ENCODE measurements at places on chromosomes 7 and 10.

DNA sequence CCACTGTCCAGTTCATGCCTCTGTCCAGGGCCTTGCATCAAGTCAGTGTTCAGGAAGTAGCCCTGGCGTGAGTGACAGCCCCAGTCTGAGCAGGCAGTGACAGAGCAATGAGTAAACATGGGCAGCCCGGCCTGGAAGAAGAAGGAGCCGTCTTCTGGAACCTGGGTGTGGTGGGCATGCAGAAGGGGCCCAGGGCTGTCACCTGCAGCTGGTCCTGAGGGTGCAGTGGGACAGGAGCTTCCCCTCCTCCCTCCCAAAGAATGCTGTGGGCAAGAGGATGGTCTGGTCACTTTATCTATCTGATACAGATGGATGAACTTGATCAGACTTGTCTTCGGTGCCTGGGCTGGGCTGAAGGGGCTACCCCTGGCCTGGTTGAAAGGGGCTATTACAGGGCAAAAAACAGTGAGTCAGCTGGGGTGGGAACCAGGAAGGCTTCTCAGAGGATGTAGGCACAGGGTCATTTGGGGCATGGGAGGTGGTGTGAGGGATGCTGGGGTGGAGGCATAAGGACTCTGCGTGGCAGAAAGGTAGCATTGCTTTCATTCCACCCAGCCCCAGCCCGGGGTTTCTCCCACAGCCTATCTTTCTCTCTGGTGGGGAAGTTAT is 42.7 kb upstream of the PPIF start:
- no peaks in the 10 kb centered on the region for H3K27me3 ChIP-seq
- H3K4me1 ChIP-seq, result no peaks in the 10 kb centered on the region
- no peak for DNase-seq
- H3K4me3 ChIP-seq, result no peak overlapping the region
- H3K27ac ChIP-seq, result no peak overlapping the region

GRCh38 chr7:45685619-45686240 is 111.6 kb downstream of the ADCY1 start:
- no peak overlapping the region for H3K27ac ChIP-seq
- no peaks in the 10 kb centered on the region for H3K27me3 ChIP-seq
- no peaks in the 10 kb centered on the region for H3K4me1 ChIP-seq
- H3K36me3 ChIP-seq, result no peaks in the 10 kb centered on the region
- DNase-seq, result no peak
- no peak overlapping the region for H3K4me3 ChIP-seq

GRCh38 chr10:73339436-73339835 is 19.2 kb downstream of the CFAP70 start:
- no peak for DNase-seq
- no peaks in the 10 kb centered on the region for H3K36me3 ChIP-seq
- H3K27me3 ChIP-seq, result no peaks in the 10 kb centered on the region
- H3K27ac ChIP-seq, result no peak overlapping the region
- H3K4me3 ChIP-seq, result no peak overlapping the region

GRCh38 chr10:12140038-12140437 is 10.6 kb downstream of the SEC61A2 start:
- no peak overlapping the region for H3K27ac ChIP-seq
- no peak overlapping the region for H3K4me3 ChIP-seq
- H3K27me3 ChIP-seq, result no peaks in the 10 kb centered on the region
- no peak for DNase-seq
- H3K36me3 ChIP-seq, result peaks cover 61% of the 10 kb centered on the region
- H3K4me1 ChIP-seq, result no peaks in the 10 kb centered on the region

DNA sequence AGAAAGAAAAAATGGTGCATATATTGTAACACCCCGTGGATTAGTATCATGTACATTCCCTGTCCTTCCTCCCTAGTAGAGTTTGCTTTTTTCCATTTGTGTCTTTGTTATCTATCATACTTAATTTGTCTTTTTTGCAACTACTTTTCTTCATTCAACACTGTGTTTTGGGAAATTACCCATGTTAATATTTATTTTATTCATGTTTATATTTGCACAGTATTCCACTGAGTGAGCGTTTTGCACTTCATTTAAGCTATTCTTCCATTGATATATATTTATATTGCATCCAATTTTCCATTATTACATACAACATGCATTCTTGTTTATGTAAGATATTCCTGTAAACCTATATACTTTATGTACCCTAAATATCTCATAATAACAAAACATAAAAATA is 57.6 kb upstream of the FAM171A1 start:
- H3K4me1 ChIP-seq, result no peaks in the 10 kb centered on the region
- no peak overlapping the region for H3K4me3 ChIP-seq
- H3K36me3 ChIP-seq, result no peaks in the 10 kb centered on the region

DNA sequence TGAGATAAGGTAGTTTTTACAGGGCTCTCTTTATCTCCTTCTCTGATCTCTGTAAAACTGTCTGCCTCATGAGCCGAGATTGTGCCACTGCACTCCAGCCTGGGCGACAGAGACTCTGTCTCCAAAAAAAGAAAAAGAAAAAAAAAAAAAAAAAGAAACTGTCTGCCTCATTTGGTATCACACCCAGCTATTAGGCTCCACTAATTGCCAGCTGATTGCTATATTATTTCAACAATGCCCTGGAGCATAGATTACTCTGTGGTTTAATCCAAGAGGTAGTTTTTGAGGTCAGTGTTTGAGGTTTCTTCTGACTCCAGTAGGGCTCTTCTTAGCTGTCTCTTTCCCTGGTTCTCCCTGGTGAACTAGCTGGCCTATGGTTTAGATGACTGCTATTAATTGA is 268.1 kb upstream of the PLPP4 start:
- H3K4me3 ChIP-seq, result no peak overlapping the region
- no peaks in the 10 kb centered on the region for H3K4me1 ChIP-seq
- H3K27ac ChIP-seq, result no peak overlapping the region
- no peak for DNase-seq

- peaks cover 40% of the 10 kb centered on the region for H3K4me1 ChIP-seq
- no peak overlapping the region for H3K27ac ChIP-seq
- H3K36me3 ChIP-seq, result no peaks in the 10 kb centered on the region
These were observed 1.8 kb downstream of the EBF3 start for GRCh38 chr10:129962031-129962871.

DNA sequence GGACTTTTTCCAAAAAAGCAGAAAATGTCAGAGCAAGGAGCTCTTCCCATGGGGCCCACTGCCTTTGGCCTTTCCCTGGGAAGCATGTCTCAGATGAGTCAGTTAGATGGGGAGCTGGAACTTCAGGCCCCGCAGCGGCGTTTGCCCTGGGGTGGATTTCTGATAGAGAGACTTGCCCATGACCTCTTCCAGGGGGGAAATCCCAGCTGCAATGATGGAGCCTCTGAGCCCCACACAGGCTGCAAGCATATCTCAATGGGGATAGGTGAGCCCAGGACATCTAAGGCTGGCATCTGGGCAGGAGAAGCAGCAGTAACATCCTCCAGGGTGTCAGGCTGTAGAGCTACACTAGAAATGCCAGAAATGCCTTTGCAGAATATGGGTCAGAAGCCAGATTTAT is 269.2 kb upstream of the TCERG1L start:
- H3K4me1 ChIP-seq, result no peaks in the 10 kb centered on the region
- H3K27ac ChIP-seq, result no peak overlapping the region
- H3K4me3 ChIP-seq, result no peak overlapping the region
- no peaks in the 10 kb centered on the region for H3K36me3 ChIP-seq
- no peak for DNase-seq
- no peaks in the 10 kb centered on the region for H3K27me3 ChIP-seq

- H3K4me1 ChIP-seq, result no peaks in the 10 kb centered on the region
- no peak overlapping the region for H3K27ac ChIP-seq
- no peaks in the 10 kb centered on the region for H3K27me3 ChIP-seq
- DNase-seq, result no peak
- no peak overlapping the region for H3K4me3 ChIP-seq
- no peaks in the 10 kb centered on the region for H3K36me3 ChIP-seq
These were observed 359.3 kb downstream of the HGF start for GRCh38 chr7:81410471-81411117.

- H3K27me3 ChIP-seq, result peaks cover 7% of the 10 kb centered on the region
- H3K36me3 ChIP-seq, result no peaks in the 10 kb centered on the region
- H3K4me1 ChIP-seq, result no peaks in the 10 kb centered on the region
- no peak for DNase-seq
- H3K4me3 ChIP-seq, result no peak overlapping the region
These were observed 204.2 kb downstream of the DYNC1I1 start for GRCh38 chr7:95976369-95977060.

DNA sequence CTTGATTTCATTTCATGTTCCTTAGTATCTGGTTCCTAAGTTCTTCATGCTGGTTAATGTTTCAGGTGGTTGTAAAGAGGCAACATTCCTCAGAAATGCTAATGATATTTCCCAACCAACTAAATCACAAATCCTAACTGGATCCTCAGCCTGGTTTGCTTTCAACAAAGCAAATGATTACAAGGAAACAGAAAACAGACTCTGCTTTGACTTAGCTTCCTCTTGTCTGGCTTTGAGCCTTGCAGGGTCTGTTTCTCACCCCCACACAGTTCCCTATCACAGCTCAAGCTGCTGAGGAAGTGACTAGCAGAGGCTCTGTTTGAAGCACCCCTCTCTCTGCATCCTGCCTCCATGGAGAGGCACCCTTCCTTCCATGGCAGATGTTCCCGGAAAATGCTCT is 130.2 kb upstream of the CTTNBP2 start:
- H3K27ac ChIP-seq, result no peak overlapping the region
- H3K27me3 ChIP-seq, result no peaks in the 10 kb centered on the region
- no peaks in the 10 kb centered on the region for H3K4me1 ChIP-seq
- peak; percentile 29 for DNase-seq
- no peaks in the 10 kb centered on the region for H3K36me3 ChIP-seq

DNA sequence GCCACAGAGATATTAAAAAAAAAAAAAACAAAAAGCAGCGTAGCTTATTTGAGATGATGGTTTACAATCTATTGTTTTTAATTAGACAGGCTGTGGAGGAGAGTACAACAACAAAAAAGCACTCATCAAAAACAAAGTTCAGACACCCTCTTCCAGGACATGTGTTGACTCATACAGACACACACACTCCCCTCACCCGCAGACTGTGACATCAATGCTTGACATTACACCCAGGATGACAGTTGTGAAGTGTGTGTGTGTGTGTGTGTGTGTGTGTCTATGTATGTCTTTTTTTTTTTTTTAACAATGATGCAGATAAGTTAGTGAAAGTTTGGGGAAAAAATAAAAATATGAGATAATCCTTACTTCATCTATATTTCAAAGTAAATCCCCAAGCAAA is 303.6 kb downstream of the GPAM start:
- no peak for DNase-seq
- no peaks in the 10 kb centered on the region for H3K4me1 ChIP-seq
- no peaks in the 10 kb centered on the region for H3K27me3 ChIP-seq
- no peaks in the 10 kb centered on the region for H3K36me3 ChIP-seq
- no peak overlapping the region for H3K27ac ChIP-seq

GRCh38 chr10:30062582-30062981 is 3.2 kb upstream of the JCAD start:
- no peak for DNase-seq
- H3K27ac ChIP-seq, result no peak overlapping the region
- H3K4me1 ChIP-seq, result peaks cover 18% of the 10 kb centered on the region
- no peak overlapping the region for H3K4me3 ChIP-seq
- H3K27me3 ChIP-seq, result no peaks in the 10 kb centered on the region
- no peaks in the 10 kb centered on the region for H3K36me3 ChIP-seq

- no peak for DNase-seq
- H3K27me3 ChIP-seq, result no peaks in the 10 kb centered on the region
- H3K4me1 ChIP-seq, result peaks cover 6% of the 10 kb centered on the region
These were observed 87.8 kb upstream of the LRRC4 start for GRCh38 chr7:128119036-128119435.

GRCh38 chr10:101763141-101763846 is 12.6 kb downstream of the FGF8 start:
- H3K27ac ChIP-seq, result no peak overlapping the region
- H3K4me1 ChIP-seq, result no peaks in the 10 kb centered on the region
- no peak overlapping the region for H3K4me3 ChIP-seq
- peaks cover 39% of the 10 kb centered on the region for H3K27me3 ChIP-seq

GRCh38 chr7:104040666-104041065 is 51.2 kb upstream of the RELN start:
- no peaks in the 10 kb centered on the region for H3K4me1 ChIP-seq
- H3K27ac ChIP-seq, result no peak overlapping the region
- no peak for DNase-seq

- H3K27me3 ChIP-seq, result no peaks in the 10 kb centered on the region
- no peak for DNase-seq
These were observed 13.5 kb downstream of the CRYGN start for GRCh38 chr7:151426441-151426903.

DNA sequence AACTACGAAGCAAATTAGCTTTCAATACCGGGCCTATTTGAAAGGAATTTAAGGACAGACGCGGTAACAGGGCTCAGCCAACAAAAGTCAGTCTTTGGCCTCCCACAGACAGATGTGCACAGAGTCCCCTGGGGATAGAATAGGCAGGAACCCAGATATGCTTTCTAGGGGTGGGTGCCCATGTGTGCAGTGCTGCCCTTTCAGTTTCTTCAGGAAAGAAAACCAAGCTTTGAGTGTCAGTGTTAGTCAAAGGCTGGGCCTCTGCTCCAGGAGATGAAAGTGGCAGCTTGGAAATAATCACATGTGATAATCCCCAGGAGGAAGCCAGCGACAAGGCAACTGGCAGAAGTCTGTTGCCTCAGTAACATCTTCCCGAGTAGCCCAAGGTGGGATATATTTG is 43.8 kb upstream of the CSTF2T start:
- no peaks in the 10 kb centered on the region for H3K36me3 ChIP-seq
- H3K27me3 ChIP-seq, result no peaks in the 10 kb centered on the region
- no peak for DNase-seq
- no peak overlapping the region for H3K27ac ChIP-seq

- H3K27me3 ChIP-seq, result no peaks in the 10 kb centered on the region
- no peak for DNase-seq
- peaks cover 6% of the 10 kb centered on the region for H3K36me3 ChIP-seq
- no peak overlapping the region for H3K4me3 ChIP-seq
- peaks cover 48% of the 10 kb centered on the region for H3K4me1 ChIP-seq
These were observed 54.8 kb downstream of the TBXAS1 start for GRCh38 chr7:139883814-139884213.

DNA sequence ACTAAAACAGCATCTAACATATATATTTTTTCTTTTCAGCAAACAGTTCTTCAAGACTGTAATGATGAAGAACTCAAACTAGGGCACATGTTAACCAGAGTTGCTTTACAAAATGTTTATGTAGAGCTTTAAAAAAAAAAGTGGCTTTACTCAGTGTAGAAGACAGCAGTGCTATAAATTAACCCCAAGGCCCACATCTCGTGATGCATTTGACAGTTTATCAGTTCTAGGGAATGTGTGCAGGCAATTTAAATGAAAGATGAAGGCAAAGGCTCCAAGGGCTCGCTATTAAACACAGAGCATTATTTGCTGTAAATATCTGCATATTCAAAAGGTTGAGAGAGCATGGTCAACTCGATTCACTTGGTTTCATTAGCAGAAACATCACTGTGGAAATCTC is 558.1 kb downstream of the MAGI2 start:
- no peaks in the 10 kb centered on the region for H3K27me3 ChIP-seq
- DNase-seq, result no peak
- H3K36me3 ChIP-seq, result no peaks in the 10 kb centered on the region

DNA sequence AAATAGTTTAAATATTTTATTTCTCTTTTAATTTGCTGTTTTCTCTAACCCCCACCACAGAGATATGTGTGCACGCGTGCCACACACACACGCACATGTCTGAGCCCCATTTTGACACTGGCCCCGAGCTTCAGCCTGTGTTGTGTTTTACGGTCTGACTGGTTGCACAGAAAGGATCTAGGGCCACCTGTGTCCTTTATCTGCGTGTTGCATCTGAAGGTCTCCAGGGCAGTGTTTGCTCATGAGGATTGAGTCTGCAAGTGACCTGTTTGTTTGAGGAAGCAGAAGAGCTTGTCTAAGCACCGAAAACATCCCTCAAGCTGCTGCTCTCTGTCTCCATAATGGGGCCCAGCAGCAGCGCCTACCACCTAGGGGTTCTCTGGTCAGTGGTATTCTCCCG is 266.4 kb upstream of the LYZL1 start:
- no peaks in the 10 kb centered on the region for H3K4me1 ChIP-seq
- no peak for DNase-seq
- H3K27me3 ChIP-seq, result no peaks in the 10 kb centered on the region
- H3K4me3 ChIP-seq, result no peak overlapping the region
- H3K27ac ChIP-seq, result no peak overlapping the region
- H3K36me3 ChIP-seq, result no peaks in the 10 kb centered on the region
